Activated T-helper 1 cell treated with anti-CD3 and anti-CD28 coated beads, Interleukin-2, amount 50 U/mL, for 16 hours (primary cell): ENCODE measurements at places on chromosomes 2 and 18.
A peak's percentile ranks its signal among the peaks of the same experiment; 100 is the strongest.

- DNase-seq = no peak
Observed at GRCh38 chr2:179410552-179411356, 146.1 kb upstream of the SESTD1 start.

DNA sequence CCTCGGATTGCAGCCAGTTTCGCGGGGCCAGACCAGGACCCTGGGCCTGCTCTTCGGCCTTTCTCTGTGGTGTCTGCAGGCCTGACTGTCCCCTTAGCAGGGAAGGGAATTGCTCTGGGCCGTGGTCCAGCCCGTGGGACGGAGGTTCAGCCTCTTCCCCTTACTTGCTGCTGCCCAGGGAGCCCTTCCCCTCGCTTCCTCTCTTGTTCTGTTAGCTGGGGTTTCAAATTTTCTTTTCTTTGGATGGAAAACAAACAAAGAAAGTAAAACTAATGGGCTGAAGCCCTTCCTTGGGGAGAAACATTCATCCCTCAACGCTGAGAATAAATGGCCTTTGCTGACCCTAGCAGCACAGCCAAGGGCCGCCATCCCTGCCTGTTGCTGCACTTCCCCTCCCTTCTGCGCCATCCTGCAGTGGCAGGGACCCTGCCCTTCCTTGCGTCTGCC lies 52.4 kb downstream of the ASAP2 start:
- DNase-seq = no peak

- DNase-seq = no peak
Observed at GRCh38 chr18:46362533-46362932, 258.3 kb downstream of the HAUS1 start.

DNA sequence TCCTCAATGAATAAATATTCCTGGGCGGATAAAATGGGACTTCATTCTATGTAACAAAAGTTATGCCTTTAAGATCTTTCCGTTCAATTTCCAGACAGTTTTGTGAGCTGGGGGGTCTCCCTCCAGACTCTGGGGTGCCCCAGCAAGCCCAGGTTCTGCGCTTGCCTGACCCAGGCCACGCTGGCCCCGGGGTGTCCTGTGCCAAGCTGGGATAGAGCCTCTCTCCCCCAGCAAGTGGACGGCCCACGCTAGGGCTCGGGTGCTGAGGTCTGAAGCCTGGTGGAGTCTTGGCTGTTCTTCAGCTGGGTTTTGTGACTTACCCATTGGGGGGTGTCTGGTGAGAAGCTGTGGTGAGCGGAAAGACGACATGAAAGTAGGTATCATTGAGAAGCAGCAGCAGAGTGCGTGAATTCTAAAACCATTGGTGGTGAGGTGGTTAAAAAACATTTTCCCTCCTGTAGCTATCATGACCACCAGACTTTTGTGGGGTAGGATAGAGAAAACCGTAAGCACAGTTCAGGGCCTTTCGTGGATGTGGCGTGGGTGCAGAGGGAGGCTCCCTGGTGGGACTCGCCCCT lies 346.8 kb downstream of the ANAPC1 start:
- no peak for DNase-seq

GRCh38 chr2:215705771-215706361 lies 270.0 kb upstream of the FN1 start:
- DNase-seq = no peak

GRCh38 chr2:74427551-74427950 lies 6.0 kb downstream of the WDR54 start:
- no peak for DNase-seq

- DNase-seq = no peak
Observed at GRCh38 chr2:73821227-73821626, 7.5 kb upstream of the STAMBP start.

DNA sequence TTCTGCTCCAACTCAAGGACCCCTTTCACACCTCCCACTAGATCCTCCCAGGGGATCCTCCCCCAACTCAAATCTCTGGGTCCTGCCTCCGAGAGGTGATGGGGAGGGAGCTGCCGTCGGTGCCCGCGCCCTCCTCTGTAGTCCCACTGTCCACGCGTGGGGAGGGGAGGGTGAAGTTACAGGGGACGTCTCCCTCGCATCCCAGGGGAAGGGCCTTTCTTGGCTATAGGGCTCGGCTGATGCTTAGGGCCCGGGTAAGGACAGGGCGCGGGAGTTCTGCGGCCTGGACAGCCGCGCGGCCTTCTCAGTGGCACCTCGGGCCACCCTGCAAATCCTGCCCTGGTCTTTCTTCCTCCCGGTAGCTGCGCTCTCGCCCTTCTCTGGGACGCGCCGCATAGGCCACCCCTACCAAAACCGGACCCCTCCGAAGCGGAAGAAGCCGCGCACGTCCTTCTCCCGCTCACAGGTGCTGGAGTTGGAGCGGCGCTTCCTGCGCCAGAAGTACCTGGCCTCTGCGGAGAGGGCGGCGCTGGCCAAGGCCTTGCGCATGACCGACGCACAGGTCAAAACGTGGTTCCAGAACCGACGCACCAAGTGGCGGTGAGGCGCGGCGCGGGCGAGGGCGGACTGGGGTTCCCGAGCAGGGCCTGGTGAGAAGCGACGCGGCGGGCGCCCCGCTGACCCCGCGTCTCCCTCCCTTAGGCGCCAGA lies 1.2 kb downstream of the TLX2 start:
- DNase-seq = no peak

DNA sequence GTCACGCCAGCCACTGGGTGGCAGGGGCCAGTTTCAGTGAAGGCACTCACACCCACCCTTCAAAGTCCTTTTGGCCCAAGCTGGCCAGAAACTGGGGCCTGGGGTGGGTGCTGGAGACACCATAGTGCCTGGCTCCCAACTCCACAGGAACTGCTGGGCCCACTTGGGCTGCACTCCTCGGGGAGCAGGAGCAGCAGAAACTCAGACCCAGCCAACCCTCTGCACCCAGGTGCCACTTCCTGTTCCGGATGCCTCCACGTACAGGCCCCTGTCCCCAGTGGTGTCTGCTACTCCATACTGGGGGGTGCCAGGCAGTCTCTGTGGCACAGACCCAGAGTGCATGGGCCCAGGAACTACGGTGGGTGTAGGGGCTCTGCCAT lies 42.5 kb upstream of the ZNF519 start:
- no peak for DNase-seq

GRCh38 chr2:216448829-216449228 lies 36.5 kb downstream of the SMARCAL1 start:
- no peak for DNase-seq

- DNase-seq = no peak
Observed at GRCh38 chr2:17589406-17590035, 49.0 kb downstream of the VSNL1 start.

GRCh38 chr2:133431289-133431688 lies 137.0 kb downstream of the NCKAP5 start:
- DNase-seq = no peak

- no peak for DNase-seq
Observed at GRCh38 chr2:20353241-20353992, 2.8 kb upstream of the PUM2 start.

- no peak for DNase-seq
Observed at GRCh38 chr2:10740226-10740625, 18.8 kb downstream of the ATP6V1C2 start.

DNA sequence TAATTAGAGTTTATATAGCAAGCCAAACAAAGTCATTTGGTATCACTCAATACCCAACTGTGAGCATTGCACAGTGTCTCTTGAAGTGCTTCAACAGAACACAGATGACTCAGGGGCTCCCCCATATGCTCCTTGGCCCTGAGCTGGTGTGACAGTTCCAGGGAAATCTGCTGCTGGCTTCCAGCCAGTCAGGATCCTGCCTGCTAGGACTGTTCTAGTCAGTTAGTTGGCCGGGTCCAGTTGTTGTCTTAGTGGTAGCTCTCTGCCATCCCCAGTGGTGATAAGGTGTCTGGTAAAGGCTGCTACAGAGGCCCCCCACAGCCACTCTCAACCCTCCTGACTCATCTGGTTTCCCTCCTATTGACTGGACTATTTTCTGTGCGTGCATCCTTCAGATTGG lies 100.3 kb downstream of the IRS1 start:
- DNase-seq = no peak

- no peak for DNase-seq
Observed at GRCh38 chr2:67985586-67985985, 77.2 kb downstream of the C1D start.

DNA sequence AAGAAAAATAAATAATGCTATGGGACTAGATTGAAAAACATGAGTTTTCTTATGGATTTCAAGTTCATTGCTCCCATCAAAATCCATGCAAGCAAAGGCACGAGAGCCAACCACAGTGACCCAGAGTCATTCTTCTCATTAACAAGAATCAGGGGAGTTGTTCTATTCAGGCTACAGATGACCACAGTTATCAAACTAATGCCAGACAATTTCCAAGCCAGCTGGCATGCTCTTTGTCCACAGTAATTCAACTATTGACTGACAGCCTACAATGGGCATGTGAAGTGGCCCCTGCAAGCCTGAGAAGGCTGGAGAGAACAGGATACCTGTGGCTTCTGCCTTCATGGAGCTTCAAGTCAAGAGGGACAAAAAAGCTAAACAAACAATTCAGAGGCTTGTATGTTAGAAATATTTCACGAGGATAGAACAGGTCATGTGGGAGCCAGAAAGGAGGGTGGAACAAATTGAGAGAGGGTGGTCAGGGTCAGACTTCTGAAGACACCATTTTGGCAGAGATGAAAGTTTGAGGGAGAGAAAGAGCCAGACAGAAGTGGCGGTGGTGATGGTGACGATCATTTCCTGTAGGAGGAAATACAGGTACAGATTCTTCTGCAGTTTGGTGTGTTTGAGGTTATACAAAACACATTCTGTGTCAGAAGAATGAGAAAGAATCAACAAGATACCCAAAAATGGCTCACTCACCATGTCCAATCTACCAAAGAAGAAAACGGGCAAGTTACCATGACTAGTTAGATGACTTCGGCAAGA lies 732.4 kb downstream of the RNF144A start:
- DNase-seq = no peak

DNA sequence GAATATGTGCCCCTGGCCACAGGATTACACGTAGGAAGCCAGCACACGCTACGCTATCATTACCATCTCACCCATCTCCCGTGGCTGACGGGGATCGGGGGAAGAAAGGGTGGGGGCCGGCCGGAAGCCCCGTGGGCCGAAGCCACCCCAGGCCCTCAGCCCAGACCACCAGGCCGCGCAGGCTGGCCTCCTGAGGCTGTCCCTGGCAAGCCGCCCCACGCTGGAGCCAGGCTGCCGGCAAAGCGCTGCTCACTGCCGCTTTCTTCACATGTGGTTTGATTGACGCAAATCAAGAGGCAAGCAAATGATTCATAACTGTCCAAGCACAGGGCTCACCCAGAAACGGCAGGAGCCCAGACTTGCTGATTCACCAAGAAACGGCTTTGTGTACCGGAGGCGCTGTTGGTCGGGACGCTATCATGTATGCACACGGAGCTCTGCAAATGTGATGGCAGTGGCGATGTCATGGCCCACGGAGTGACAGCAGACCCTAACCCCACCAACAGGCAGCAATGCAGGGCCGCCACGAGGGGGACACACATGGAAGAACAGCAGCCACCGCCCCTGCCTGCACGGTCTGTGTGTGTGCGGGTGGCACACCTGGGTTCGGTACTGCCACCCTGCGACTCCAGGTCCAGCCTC lies 125.7 kb downstream of the HDAC4 start:
- peak; percentile 56 for DNase-seq

DNA sequence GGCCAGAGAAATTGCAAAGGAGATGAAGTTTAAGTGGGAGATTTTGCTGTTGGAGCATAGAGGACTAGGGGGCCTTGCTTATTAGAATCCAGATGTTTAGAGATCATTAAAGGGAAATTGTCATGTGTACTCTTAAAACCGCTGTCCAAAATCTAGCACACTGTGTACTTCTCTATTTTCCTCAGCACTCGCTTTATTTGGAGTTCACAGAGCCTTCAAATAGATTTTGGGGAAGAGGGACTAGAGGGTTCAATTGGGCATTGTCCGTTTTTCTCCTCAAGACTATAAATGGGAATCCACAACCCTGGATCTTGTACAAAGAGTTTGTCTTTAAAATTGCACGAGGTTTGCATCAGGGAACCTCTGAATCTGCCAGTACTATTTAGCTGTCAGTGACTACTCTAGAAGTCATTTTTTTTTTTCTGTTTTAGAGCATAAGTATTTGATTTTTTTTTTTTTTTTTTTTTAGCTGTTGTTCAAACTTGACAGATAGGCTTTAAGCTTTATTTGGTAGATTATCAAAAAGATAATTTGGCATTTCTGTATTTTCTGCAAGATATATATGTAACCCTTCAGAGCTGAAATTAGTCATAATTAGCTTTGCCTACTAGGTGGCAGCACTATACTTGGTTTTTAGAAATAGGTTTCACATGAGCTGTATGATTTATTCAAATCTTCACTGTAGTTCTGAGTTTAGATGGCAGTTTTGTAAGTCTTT lies 14.2 kb downstream of the PMS1 start:
- DNase-seq = no peak

DNA sequence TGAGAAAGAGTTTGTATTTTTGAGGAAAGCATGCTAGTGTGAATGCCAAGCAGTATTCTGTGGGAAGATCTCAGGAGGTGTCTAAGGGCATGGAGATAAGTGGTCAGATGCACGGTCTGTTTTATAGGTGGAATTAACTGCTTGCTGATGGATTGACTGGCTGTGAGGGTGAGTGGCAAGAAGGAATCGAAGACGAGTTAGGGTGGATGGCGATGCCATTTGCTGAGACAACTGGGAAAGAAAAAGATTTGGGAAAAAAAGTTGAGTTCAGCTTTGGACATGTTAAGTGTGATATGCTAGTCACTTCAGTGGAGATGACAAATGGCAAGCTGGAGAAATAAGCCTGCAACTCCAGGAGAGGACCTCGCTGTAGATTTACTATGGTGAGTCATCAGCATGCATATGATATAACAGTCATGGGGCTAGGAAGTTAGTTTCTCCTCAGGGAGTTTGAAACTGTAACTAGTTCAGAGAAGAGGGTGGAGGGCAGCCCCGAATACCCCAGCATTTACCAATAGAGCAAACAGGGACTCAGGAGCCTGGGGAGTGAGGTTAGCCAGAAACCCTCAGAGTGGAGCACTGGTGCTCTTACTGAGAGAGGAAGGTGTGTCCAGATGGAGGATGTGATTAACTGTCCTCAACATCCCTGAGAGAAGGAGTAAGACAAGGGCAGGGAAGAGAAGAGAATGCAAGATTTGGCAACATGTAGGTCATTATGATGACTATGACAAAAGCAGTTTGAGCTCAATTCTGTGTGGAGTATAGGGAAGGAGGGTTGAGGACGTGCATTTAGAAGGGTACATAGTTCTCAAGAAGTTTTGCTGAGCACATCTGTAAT lies 2.0 kb upstream of the HK2 start:
- DNase-seq = no peak

DNA sequence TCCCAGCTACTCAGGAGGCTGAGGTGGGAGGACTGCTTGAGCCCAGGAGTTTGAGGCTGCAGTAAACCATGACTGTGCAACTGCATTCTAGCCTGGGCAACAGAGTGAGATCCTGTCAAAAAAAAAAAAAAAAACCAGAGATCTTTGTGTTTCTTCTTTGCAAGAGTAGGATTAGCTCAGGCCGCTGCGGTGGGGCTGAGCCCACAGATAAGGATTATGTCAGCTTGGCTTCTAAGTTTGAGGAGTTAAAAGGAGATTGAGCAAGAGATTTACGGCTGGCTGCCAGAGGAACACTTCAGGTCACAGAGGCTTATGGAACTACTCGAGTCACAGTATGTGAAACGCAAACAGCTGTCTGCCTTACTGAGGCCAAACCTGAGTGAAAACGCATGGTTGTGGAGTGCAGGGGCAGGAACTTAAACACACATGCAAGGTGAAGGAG lies 146.7 kb upstream of the L3MBTL4 start:
- DNase-seq = no peak

- DNase-seq = no peak
Observed at GRCh38 chr2:186460465-186460864, 25.6 kb upstream of the ZC3H15 start.

GRCh38 chr2:121144111-121144510 lies 140.9 kb downstream of the TFCP2L1 start:
- DNase-seq = no peak

- DNase-seq = no peak
Observed at GRCh38 chr18:74488354-74488753, 7.8 kb upstream of the CNDP2 start.
